ENCODE measurements at places on chromosomes 7 and 10.

GRCh38 chr10:95756041-95756761 lies at the start of gene ENTPD1:
Gene ENTPD1 (plus strand): TSS chr10:95756163. CDS start chr10:95756240, 77 bp downstream.
- H3K4me1 ChIP-seq: peaks cover 2% of the 10 kb centered on the region
- peaks cover 3% of the 10 kb centered on the region for H3K27me3 ChIP-seq
- no peaks in the 10 kb centered on the region for H3K36me3 ChIP-seq
- H3K4me3 ChIP-seq: peak within 1 kb of the TSS; percentile 38
- H3K27ac ChIP-seq: no peak within 1 kb of the TSS

DNA sequence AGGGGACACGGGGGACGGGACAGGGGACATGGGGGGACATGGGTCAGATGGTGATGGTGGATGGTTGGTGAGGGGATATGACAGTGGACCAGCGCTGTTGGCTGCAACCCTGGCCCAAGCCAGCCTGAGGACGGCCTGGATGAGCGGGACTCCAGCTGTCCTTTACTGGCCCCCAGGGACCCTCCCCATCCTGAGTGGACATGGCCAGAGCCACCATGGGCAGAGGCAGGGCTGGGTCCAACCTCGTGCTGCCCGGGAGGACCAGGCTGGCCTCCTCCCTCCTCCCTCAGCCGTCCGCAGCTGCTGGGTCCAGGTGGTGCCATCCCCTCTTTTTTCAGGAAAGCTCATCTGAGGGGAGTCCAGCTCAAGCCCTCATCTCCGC lies 30.4 kb downstream of the GET4 start:
- no peaks in the 10 kb centered on the region for H3K36me3 ChIP-seq
- H3K4me3 ChIP-seq: no peak overlapping the region
- no peak for DNase-seq
- no peaks in the 10 kb centered on the region for H3K27me3 ChIP-seq
- no peak overlapping the region for H3K27ac ChIP-seq

DNA sequence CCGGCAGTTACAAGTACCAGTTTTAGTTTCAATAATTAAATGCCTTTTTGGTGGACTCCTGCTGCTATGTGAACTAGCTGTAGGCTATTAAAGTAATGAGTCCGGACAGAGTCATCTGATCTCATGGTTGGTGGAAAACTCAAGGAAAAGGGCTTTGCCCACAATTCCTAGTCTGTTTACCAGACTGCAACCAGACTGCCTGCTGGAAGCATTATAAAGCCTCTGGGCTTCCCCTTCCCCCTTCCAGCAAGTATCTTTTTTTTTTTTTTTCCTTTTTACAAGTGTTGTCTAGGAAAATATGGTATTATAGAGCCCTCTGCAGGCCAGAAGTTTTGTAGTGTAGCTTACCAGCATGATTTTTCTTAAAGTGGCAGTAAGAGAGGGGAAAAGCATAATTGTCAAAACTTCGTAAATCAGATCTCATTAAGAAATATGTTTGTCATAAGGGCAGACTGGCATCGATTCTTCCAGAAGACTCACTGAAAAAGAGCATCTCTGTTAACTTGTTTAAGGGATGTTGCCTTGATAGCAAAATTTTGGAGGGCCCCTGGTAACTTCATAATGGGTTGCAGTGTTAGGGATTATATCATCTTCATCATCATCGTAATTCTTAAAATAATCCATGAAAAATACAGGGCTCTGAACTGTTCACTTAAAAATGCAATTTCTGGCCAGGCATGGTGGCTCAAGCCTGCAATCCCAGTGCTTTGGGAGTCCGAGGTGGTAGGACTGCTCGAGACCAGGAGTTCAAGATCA lies 181.3 kb downstream of the TAX1BP1 start:
- H3K27ac ChIP-seq: no peak overlapping the region
- H3K36me3 ChIP-seq: no peaks in the 10 kb centered on the region
- no peaks in the 10 kb centered on the region for H3K4me1 ChIP-seq
- no peaks in the 10 kb centered on the region for H3K27me3 ChIP-seq
- peak; percentile 47 for DNase-seq

DNA sequence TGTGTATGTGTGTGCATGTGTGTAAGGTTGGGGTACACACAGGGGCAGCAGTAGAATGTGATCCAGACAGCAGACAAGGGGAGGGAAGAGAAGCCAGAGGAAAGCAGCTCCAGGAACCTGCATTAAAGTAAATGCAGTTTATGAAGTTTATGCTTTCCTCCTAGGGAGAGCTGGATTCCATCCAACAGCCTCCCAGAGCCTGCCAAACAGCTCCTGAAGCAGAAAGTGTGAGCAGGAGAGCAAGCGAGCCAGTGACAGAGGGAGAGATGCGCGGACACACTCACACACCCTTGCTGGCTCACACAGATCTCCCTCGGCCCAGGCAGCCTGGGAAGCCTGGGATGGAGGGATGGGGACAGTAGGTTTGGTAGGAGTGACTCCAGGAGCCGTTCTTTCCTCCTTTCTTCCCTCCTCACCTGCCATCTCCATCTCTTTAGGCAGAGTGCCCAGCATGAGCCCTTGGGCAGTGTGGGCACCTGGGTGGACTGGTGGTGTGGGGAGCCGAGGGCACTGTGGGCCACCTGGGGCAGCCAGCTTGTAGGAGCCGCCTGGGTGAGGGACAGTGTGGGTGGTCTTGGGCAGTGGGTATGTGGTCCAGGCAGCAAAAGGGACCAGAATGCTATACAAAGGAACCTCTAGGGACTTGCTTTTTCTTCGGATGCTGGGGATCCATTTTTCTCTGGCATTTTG lies 46.1 kb downstream of the PAX2 start:
- no peak for DNase-seq
- H3K36me3 ChIP-seq: no peaks in the 10 kb centered on the region
- no peaks in the 10 kb centered on the region for H3K4me1 ChIP-seq

- H3K36me3 ChIP-seq: no peaks in the 10 kb centered on the region
- no peaks in the 10 kb centered on the region for H3K27me3 ChIP-seq
- no peak overlapping the region for H3K27ac ChIP-seq
- H3K4me3 ChIP-seq: no peak overlapping the region
These were observed 50.5 kb upstream of the COBL start for GRCh38 chr7:51366930-51367613.

GRCh38 chr10:8102708-8103401 lies 48.4 kb downstream of the GATA3 start:
- no peak overlapping the region for H3K27ac ChIP-seq
- H3K4me1 ChIP-seq: peaks cover 4% of the 10 kb centered on the region
- no peak overlapping the region for H3K4me3 ChIP-seq
- DNase-seq: no peak
- no peaks in the 10 kb centered on the region for H3K27me3 ChIP-seq
- H3K36me3 ChIP-seq: no peaks in the 10 kb centered on the region

DNA sequence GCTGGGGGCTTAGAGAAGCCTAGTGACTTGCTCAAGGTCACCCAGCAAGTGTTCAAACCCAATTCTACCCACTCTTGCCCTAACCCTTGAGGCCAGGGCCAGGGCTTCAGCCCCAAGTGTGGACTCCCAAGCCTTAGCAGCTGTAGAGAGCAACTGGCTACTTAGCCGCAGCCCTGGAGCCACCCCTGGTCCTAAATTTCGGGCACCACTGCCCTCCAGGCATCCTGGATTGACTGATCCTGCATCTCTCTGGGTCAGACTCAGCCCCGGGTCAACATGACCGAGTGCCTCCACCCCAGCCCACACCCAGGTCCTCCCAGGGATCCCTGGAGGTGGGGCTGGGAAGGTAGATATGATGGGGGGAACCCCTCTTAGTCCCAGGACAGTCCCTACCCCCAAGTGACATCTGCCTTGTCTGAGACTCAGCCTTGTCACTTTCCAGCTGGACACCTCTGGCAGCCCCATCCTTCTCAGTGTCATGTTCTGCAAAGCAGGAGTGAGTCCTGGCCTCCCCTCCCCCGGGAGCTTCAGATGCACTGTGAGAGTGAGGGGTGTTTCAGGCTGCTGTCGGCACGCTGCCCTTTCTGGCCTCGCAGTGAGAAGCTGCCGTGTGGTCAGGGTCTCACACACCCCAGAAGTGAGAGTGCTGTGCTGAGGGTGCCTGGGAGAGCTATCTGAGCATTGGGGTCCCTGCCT lies 89.8 kb downstream of the ZMIZ1 start:
- H3K27ac ChIP-seq: no peak overlapping the region
- H3K4me3 ChIP-seq: no peak overlapping the region
- no peaks in the 10 kb centered on the region for H3K4me1 ChIP-seq
- no peak for DNase-seq

DNA sequence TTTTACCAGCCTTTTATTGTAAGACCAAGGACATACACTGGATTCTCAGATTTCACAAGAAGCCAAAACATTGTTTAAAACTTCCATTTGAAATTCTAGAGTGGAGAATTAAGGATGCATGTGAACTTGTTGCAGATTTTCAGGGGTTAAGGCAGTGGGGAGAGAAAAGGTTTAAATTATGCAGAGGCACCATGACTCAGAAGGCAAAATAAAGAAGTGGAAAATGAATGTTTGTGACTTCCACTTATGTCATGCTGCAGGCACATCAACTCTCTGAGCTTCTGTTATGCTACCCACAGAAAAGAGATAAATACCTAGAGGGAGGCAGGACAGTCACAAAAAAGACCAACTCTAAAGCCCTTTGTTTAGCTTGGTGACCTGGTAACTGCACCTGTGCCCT lies 84.4 kb upstream of the BET1 start:
- H3K36me3 ChIP-seq: no peaks in the 10 kb centered on the region
- no peak overlapping the region for H3K4me3 ChIP-seq
- H3K4me1 ChIP-seq: no peaks in the 10 kb centered on the region
- DNase-seq: peak; percentile 2

DNA sequence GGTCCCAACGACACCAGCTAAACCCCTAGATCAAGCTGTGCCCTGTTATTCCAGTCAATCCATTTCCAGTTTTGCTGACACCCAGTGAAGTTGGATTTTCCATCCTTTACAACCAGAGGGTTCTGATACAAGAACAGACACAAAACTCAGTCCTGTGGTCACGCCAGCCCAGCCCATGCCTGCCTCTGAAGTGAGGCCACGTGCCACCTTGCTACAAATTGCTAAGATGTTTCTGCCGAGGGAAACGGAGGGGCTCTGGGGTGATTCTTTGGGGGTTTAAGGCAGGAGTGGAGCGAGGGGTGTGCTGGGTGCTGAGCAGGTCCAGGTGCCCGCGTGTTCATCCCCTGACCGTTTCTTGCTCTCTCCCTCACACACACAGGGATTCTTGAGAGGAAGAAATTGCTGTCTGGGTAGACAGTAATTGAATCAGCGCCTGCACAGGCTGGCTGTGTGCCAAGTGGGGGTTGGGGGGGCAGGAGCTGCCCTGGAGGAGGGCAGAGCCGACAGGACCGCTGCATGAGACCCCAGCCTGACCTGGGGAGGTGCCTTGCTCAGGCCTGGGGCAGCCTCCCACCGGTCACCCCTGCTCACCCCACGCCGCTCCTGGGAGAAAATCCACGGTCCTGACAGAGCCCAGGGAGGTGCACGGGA lies 38.1 kb downstream of the ADAP1 start:
- no peak overlapping the region for H3K27ac ChIP-seq
- H3K27me3 ChIP-seq: no peaks in the 10 kb centered on the region
- no peaks in the 10 kb centered on the region for H3K36me3 ChIP-seq
- H3K4me1 ChIP-seq: peaks cover 11% of the 10 kb centered on the region
- H3K4me3 ChIP-seq: no peak overlapping the region

DNA sequence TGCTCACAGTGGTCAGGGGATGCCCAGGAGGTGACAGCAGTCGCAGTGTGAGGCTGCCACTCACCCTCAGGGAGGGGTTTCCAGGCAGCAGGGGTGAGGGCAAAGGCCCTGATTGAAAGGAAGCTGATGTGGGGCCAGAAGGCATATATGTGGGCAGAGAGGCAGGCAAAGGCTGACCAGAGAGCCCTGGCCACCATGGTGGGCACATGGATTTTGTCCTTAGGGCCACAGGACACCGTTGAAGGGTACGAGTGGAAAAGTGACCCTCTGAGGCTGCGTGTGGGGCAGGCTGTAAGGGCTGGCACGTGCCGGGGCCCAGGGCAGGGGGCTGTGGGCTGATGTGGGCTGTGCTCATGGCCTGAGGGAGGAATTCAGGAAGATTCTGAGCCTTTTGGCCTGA lies 57.5 kb upstream of the ZNF32 start:
- no peak overlapping the region for H3K27ac ChIP-seq
- H3K27me3 ChIP-seq: no peaks in the 10 kb centered on the region
- no peak for DNase-seq
- no peaks in the 10 kb centered on the region for H3K36me3 ChIP-seq

DNA sequence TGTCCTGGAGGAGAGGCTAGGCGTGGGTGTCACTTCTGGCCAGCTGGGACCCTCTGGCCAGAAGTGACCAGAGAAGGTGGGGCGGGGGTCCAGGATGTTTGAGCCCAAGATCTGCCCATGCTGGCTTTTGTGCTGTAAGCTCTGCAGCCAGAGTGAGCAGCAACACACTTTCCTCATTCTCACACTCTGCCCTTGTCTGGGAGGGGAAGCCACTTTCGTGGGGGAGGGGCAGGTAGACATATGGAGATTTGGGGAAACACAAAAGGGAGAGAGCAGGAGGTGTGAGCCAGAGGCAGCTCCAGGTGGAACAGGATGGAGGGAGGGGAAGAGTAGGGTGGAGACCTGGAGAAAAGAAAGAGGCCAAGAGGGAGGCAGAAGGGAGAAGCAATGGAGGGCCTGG lies 31.5 kb upstream of the ADCYAP1R1 start:
- DNase-seq: no peak
- H3K4me3 ChIP-seq: no peak overlapping the region
- peaks cover 63% of the 10 kb centered on the region for H3K4me1 ChIP-seq
- H3K27me3 ChIP-seq: peaks cover 3% of the 10 kb centered on the region
- H3K27ac ChIP-seq: no peak overlapping the region

GRCh38 chr7:3078514-3078913 lies 34.8 kb upstream of the CARD11 start:
- no peak overlapping the region for H3K27ac ChIP-seq
- no peaks in the 10 kb centered on the region for H3K36me3 ChIP-seq
- no peaks in the 10 kb centered on the region for H3K27me3 ChIP-seq
- H3K4me1 ChIP-seq: no peaks in the 10 kb centered on the region
- DNase-seq: no peak

GRCh38 chr10:11208243-11208642 lies 190.6 kb downstream of the CELF2 start:
- H3K27me3 ChIP-seq: no peaks in the 10 kb centered on the region
- peak overlapping the region; percentile 60 for H3K27ac ChIP-seq
- no peak overlapping the region for H3K4me3 ChIP-seq
- peaks cover 80% of the 10 kb centered on the region for H3K36me3 ChIP-seq

DNA sequence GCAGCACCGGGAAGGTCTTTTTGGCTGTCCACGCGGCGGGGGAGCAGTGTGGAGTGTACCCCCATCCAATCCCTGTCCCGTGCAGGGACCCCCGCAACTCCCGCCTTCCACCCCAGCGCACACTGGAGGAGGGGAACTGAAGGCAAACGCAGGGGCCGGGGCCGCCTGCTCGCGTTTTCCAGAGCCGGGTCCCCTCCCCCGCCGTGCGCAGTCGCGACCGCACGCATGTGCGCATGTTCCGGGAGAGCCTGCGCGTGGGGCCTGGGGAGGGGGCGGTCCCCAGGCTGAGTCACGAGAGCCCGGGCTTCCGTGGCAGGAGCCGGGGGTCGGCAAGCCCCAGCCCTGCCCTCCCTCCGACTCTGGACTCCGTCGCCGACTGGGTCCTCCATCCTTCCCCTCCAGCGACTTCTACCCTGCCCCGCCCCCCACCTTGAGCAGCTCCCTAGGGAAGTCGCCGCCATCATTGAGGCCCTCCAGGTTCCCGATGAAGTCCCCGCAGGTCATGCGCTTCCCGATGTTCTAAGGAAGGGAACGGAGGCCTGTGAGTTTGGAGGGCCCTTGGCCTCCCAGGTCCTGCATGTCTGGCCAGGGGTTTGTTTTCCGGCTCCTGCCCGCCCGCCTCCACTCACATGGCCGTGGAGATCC lies 8.0 kb downstream of the PSD start:
- peaks cover 53% of the 10 kb centered on the region for H3K4me1 ChIP-seq
- H3K4me3 ChIP-seq: peak overlapping the region; percentile 54
- peaks cover 19% of the 10 kb centered on the region for H3K27me3 ChIP-seq
